ENCODE measurements at places on chromosomes 6 and 20.

DNA sequence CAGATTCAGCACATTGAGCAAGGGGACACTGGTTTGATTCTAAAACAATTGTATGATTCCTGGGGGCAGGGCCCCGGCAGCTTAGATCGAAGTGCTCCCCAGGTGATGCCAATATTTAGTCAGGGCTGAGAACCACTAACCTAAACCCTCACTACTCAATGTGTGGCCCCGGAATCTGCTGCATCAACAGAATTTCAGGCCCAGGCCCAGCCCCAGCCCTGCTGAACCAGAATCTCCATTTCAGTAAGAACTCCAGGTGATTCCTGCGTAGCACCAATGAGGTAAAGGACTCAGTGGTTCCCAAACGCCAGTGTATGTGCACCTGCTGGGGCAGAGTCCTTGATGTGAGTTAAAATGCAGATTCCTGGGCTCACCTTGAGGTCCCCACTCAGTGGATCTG lies 152.8 kb upstream of the KCNG1 start:
- DNase-seq, result no peak

- DNase-seq, result peak; percentile 85
Measured at GRCh38 chr6:105424175-105424783, 21.4 kb upstream of the PREP start.

GRCh38 chr6:12170351-12171092 lies 119.6 kb upstream of the EDN1 start:
- no peak for DNase-seq

- DNase-seq, result no peak
Measured at GRCh38 chr20:11553603-11554002, 364.1 kb upstream of the BTBD3 start.

- DNase-seq, result no peak
Measured at GRCh38 chr20:54201268-54201846, 6.5 kb upstream of the PFDN4 start.

- no peak for DNase-seq
Measured at GRCh38 chr6:1764397-1764987, 154.8 kb downstream of the FOXC1 start.

- peak; percentile 84 for DNase-seq
Measured at GRCh38 chr20:1434571-1435336, 31.9 kb downstream of the NSFL1C start.

DNA sequence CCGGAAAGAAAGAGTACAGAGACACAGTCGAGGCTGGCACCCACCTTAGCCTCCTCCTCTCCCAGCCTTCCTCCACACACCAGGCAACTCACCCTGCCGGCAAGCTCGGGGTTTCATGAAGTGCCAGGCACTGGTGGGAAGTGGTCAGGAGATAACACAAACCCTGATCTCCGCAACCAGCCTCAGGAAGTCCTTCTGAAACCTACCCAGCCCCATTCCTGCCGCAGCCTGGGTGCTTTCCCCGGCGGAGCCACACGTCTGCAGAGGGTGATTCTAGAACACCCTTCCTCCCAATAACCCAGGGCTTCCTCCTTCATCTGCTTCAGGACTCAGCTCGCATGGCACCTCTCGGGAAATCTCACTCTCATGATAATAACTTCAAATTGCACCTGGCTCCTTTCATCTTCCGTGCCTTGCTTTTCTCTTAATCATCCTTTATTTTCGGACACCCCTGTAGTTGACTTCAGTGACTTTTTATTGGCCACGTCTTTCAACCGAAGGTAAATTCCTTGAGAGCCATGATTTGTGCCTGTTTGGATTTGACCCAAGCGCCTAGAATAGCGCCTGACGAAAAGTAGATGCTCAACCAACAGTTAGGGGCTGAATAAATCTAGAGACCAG lies 8.7 kb upstream of the HLA-E start:
- DNase-seq, result no peak
